ENCODE measurements at places on chromosomes 5 and 9. TPM values are rescaled to one million over a fixed set of nuclear protein-coding genes. Genes with fewer than 3 reads are reported as not detected.

The RAD1 gene
- 21.2 TPM for total RNA-seq

The PFN3 gene
- total RNA-seq, result not detected

The INSYN2B gene
- not detected for total RNA-seq

The LCN1 gene
- total RNA-seq, result 0.19 TPM

The PAPPA gene
- 0.28 TPM for total RNA-seq

The AGXT2 gene
- not detected for total RNA-seq

The LURAP1L gene
- total RNA-seq, result 1.4 TPM

The ABLIM3 gene
- total RNA-seq, result 1.4 TPM

The MAP1B gene
- total RNA-seq, result 1.6 TPM

The NEUROG1 gene
- total RNA-seq, result 0.14 TPM

GRCh38 chr9:536597-537511 lies 304.6 kb upstream of the DMRT1 start:
- no peak for DNase-seq

DNA sequence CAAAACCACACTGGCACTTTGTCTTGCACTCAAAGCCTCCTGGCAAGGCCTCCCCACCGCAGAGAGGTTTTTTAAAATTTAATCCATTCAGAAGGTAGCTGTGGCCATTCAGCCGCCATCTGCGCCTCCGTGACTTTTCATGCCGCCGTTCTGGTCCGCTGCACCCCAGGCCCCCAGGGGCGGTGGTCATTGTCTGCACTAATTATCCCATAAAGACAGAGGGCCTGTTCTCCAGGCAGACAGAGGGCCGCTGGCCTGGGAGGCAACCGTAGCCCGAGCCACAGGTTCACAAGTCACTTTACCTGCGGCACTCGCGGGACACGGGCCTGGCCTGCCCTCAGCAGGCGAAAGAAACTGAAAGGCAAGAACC lies 49.4 kb downstream of the EXD3 start:
- no peak for DNase-seq

DNA sequence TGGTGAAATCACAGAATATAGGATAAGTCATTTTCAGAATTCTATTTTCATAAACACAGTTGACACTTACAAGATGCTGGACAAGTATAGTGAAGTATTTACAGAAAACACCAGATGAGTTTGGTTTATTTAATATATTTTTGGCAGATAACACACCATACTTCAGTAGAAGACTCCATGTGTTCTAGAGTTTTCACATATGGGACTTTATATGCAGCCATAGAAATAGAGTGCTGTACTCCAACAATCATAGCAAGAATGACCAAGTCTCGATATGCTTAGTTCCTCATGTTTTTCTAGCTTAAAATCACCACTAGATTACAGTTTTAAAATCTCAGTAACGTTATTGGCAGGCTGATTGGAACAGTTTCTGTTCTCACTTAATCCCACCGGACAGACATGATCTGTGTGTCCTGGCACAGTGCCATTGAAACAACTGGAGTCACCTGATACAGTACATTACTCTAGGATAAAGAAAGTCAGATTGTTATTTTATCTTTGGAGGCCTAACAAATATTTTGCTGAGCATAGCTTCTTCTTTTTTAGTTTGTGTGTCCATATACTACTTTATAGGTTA lies 45.8 kb upstream of the ERBIN start:
- no peak for DNase-seq

- DNase-seq, result no peak
Observed at GRCh38 chr9:18866121-18866831, 166.7 kb downstream of the SAXO1 start.

GRCh38 chr5:137401946-137402345 lies 97.2 kb downstream of the SPOCK1 start:
- DNase-seq, result no peak

DNA sequence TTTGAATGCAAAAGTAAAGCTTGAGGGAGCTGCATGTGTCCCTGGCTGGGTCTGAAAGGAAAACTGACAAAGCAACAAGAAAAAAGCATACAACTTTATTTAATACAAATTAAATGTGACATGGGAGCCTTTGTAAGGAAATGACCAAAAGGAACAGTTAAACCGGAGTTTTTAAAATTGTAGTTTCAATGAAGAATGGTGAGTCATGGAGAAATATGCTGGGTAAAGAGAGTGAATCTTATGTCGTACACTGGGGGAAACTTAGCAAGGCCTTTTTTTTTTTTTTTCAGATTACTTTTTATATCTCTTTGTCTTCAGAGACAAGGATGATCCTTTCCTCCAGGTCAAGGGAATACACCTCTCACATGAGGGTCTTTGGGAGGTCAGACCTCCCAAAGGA lies 50.1 kb upstream of the FBXL17 start:
- DNase-seq, result no peak

DNA sequence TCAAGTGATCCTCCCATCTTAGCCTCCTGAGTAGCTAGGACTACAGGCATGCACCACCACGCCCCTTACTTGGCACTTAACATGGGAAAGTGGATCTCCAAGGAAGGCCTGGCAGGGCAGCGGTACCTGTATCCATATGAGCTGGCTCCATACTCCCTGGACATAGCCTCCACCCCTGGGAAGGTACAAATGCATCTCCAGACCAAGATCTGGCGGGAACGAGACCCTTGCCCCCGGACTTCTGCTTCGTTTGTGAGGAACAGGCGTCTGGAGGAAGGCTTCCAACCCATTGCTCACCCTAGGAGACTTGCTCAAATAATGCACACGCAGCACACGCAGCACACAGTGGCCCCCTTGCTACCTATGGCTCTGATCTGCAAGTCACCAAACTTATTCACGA lies 55.2 kb downstream of the CRB2 start:
- DNase-seq, result no peak

DNA sequence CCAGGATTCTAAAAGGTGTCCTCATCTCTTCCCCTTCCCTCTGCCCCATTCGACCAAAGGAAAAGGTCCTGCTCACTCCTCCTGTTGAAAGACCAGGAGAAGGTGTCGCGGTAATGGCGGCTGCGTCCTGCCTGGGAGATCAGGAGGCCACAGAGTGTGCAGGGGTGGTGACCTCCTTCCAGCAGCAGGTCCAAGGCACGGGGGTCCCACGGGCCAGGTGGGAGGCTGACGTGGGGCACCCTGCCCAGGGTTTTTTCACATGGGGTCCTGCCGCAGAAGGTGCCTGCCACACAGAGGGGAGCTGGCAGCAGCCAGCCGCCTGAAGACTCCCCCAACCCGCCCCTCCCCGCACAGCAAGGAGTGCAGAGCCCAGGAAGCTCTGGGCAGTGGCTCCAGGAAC lies 22.2 kb upstream of the ADAMTS2 start:
- no peak for DNase-seq

DNA sequence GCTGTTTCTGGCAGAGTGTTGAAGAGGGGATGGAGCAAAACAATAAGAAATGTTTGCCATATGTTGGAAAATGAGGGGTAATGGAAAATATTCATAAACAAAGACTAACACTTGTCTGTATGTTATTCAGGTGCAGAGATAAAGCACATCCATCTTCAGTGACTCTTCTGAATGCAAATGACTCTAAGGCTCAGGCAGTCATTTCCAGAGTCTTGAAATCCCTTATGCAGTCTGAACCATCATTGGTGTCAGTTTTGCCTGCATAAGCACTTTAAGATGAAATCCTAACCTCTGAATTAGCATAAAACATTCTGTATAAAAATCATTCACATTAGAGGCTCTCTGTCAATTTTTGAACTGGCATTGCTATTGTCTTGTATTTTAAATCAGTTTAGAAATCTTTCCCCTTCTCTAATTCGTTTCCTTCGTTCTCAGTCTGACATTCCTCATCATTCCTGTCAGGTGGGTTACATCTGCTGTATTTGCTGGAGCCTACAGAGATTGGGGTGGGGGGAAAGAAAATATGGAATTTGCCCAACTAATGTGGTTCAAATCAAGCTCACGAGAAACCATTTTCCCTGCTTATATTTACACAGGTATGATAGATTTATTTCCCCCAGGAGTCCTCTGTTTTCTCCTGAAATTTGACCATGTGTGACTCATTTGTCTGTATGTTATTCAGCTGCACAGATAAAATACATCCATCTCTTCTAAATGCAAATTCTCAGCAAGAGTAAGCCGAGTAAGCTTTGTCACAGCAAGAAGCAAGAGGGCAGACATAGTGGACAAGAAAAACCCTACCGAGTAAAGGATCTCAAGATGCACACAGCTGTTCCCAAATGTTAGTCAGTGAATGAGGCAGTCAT lies 31.6 kb downstream of the ENC1 start:
- DNase-seq, result no peak

DNA sequence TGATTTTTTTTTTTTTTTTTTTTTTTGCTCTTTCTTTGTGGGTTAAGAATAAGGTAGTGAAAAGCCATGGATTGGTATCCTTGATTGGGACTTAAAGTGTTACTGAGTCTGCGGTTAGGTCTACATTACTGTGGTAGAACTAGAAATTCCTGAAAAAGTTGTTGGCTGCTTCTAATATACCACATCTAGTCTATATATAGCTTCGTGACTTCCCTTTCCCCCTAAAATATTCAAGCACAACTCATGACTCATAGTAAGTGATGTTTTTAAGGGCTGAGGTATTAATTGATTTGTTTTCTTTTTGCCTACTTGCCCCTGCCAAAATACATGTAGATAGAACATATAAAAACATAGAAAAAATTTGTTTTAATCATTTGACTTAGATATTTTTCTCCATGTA lies 247.6 kb downstream of the TMEM232 start:
- no peak for DNase-seq

DNA sequence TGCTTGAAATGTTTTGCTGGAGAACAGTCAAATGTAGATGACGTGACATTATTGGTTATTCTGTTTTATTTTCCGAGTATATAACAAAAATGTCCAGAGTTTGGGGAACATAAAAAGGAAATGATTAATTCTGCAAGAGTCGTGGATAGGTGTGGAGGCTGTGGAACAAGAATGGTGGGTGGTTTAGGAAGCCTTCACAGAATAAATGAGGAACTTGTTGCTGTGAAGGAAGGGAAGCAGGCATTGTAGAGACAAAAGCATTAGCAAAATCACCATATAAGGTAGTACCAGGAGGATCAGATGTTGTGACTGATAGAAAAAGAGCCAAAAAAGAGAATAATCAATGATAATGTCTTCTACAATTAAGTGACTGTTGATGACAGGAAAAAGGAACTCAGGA lies 66.2 kb upstream of the CNTLN start:
- DNase-seq, result no peak

DNA sequence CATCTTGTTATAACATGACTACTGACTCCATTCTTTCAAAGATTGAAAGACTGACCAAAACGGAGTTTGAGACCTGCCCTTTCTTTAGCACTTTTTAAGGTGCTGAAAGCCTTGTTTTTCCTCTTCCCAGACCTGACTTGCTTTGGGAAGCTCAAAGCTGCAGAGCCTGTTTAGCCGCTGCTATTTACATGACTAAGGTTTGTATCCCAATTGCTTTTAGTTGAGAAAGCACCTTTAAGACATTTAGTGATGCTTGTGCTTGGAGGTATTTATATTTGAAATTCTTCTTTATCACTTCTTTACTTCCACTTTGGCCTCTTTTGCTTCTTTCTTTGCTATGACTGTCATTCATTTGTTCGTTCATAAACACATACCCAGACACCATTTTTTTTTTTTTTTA lies 182.6 kb upstream of the ELL2 start:
- no peak for DNase-seq

GRCh38 chr5:96228408-96228807 lies 204.6 kb downstream of the PCSK1 start:
- DNase-seq, result no peak

DNA sequence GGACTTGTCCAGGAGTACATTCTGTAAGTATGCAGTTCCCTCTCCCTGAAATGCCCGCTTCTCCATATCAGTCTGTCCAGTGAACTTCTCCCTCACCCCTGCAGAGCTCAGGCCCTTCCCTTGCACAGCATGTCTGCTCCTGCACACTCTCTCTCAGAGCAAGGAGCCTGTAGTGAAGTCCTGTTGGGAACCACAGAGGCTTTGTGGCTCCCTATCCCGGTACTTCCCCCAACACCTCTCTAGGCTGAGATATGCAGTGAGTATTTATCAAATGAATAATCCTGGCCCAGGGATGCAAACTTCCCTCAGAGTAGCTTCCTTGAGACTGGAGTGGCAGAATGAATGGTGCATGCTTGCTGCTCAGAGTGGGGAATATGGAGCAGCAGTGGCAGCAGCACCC lies 48.8 kb downstream of the POC5 start:
- no peak for DNase-seq

DNA sequence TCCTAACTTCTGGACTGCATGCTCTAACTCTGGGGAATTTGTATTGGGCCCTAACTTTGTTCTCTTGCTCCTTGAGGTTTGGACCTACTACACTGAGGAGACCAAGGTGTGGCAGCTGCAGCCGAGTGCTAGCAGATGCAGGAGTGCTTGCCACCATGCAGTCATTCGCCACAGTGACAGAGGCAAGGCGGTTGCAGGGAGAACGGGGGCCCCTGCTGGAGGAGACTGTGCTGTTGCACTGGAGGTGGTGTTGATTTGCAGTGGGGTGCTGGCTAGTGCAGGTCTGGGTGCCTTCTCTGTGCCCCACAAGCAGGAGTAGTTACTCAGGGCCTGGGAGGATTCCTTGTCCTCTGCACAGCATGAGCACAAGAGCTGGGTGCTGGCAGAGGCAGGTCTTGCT lies 22.4 kb upstream of the DIRAS2 start:
- no peak for DNase-seq

DNA sequence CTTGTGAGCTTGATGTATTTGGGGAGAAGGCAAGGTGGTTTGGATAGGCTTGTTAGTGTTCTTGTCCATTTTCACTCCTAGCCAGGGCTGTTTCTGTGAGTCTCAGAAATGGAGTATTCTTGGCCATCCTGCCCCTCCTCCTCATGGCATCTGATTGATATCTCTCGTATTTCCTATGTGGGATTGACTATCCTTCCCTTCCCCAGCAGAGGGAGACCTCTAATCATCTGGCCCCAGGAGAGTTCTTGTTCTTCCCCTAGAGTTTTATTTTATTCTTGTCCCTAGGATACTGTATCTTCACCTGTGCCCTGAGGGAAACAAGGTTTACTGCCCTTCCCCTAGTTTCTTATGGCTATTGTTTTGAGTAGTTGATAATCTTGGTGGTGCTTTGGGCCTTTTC lies 114.4 kb downstream of the VPS13A start:
- DNase-seq, result no peak

DNA sequence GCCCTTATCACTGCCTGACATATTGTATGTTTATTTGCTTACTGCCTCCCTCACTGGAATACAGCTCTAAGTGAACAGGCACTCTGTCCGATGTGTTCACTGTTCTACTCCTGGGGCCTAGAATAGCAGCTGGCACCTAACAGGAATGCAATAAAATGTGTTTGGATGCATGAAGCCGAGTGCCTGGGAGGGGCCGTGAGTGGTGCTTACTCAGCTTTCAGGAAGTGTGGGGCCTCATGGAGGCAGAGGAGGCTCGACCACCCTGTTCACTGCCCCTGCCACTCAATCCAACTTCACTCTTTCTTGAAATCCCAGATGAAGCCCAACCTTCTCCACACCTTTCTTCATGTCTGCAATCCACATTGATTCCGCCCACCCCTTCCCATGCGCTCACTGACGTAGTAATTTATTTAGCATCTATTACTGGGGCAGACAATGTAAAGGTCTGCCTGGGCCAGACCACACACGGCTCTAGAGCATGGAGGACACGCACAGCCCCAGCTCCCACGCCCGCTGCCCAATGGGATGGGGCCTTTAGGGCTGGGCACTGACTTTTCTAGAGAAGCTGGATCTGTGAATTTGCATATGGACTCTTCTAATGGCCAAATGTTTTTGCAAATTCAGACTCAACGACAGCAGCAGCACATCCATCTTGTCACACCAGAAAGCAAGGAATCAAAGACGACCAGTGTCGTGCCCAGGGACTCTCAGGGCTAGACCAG lies 21.3 kb downstream of the TBC1D9B start:
- DNase-seq, result no peak

Data from thymus (tissue), 14 donors.